Right renal pelvis (tissue), 4 donors: ENCODE measurements at places on chromosomes 4 and X. TPM values are rescaled to one million over a fixed set of nuclear protein-coding genes. Genes with fewer than 3 reads are reported as not detected.

- no peak for DNase-seq
Measured at GRCh38 chr4:125780164-125780563, 465.4 kb downstream of the FAT4 start.

GRCh38 chr4:13527981-13528820 is 16.1 kb downstream of the NKX3-2 start:
- no peak for DNase-seq

DNA sequence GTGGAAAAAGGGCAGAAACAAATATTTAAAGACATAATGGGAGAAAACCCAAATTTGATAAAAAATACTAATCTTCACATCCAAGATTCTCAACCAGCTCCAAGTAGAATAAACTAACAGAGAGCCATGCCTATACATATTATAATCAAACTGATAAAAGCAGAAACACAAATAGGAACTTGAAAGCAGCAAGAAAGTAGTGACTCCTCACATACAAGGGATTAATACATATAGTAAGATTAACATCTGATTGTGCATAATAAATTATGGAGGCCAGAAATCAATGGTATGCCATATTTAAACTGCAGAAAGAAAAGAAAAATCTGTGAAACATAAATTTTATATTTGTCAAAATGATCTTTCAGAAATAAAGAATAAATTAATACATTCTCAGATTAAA is 454.3 kb upstream of the PCDH10 start:
- no peak for DNase-seq

Gene RIPPLY1
- 3.1 TPM for polyA plus RNA-seq

DNA sequence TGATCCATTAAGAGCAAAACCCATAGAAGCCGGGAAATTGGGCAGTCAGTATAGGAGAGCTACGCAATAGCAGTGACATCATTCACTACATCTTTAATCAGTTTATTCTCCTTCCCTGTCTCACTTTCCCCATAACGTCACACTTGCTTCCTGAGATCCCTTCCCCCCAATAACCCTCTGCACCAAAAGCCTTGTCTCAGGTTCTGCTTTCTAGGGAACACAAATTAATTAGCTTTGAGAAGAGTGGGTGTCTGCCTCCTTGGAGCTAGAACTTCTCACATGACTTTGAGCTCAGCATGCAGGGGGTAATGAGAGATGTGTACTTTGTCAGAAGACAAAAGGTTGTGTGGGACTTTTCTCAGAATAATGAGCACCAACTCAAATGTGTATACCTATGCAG is 128.3 kb upstream of the MAOA start:
- DNase-seq, result no peak

DNA sequence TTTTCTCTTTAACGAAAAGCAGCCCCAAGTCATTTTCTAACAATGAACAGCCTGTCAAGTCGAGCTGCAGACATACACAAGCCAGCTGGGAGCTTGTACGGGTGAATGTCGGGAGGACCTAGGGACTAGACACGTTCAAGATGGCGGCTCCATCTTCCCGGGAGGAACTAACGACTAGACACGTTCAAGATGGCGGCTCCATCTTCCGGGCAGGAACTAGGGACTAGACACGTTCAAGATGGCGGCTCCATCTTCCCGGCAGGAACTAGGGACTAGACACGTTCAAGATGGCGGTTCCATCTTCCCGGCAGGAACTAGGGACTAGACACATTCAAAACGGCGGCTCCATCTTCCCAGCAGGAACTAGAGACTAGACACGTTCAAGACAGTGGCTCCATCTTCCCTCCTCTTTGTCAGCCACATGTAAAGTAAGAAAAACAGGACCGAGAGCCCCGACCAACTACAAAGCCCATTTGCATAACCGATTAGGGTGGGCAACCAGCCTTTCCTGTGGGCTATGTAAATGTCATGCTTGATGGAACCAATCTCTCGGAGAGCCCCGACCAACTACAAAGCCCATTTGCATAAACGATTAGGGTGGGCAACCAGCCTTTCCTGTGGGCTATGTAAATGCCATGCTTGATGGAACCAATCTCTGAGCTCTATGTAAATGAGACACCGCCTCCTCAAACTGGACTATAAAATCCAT is 175.5 kb downstream of the DHRSX start:
- DNase-seq, result peak; percentile 29

Gene CENPU
- 41.8 TPM for polyA plus RNA-seq

Gene ABCG2
- polyA plus RNA-seq, result 8.4 TPM

GRCh38 chrX:15646543-15646942 is 18.1 kb downstream of the CLTRN start:
- no peak for DNase-seq

- no peak for DNase-seq
Measured at GRCh38 chrX:38233891-38234667, 13.4 kb upstream of the SRPX start.

- DNase-seq, result no peak
Measured at GRCh38 chrX:51334276-51334675, 1.7 kb downstream of the NUDT10 start.

DNA sequence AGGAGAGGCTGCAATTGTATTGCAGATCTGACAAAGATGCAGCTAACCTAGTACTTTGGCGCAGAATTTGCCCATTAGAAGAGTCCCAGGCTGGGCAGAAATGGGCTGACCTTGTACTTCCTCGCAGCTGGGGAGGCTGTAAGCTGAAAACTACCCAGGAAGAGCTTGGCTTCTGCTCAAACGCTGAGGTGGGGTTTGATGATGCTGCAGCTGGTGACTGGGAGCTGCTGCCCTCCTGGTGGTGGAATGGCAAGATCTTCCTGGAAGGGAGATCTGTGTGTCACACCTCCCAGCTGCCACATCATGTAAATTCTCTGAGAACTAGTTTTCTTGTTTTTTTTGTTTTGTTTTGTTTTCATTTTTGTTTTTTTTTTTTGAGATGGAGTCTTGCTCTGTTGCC is 17.4 kb downstream of the CCNG2 start:
- no peak for DNase-seq

- peak; percentile 28 for DNase-seq
Measured at GRCh38 chrX:115058276-115058675, 40.9 kb upstream of the IL13RA2 start.

DNA sequence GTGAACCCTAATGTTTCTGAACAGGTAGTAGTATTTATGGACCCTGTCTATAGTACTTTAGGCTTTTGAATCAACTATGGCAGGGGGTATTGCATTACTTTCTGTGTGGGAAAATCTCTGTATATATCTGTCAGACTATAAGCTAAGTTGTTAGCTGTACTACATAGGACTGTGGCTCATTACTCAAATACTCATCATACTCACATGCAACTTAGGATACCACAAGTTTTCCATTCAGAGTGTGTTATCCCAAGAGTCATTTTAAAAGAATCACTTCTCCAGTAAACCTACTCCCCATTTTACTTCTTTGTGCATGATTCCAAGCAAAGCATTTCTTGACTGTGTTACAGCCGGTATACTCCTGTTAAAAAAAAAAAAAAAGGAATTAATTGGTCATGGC is 95.6 kb downstream of the PHOX2B start:
- no peak for DNase-seq

Gene ARR3
- polyA plus RNA-seq, result 0.54 TPM

DNA sequence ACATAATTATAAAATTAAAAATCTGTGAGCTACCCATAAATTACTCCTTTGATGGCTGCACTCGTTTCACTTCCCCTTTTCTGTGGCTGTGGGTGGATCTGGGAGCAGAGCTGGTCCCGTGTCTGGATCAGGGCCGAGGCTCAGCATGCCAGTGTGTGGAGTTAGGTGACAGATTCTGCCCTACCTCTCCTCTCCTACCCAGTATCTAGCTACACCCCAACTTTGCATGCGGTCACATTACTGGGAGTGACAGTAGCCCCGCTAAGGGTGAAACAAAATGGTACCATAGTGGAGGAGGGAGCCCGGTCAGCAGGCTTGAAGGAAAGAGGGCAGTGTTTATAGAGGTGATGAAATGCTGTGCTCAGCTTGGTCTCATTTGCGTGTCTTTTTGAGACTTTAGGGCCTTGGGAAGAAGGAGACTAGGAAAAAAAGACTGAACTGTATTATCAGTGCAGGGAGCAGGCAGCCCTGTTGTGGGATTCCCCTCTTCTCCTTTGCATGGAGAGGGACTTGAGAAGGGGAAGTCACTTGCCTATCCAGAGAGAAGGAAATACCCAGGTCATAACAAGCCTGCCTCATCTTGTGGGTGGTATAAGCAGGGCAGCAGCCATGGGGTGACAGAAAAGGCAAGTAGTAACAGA is 48.4 kb downstream of the ARHGAP10 start:
- no peak for DNase-seq

DNA sequence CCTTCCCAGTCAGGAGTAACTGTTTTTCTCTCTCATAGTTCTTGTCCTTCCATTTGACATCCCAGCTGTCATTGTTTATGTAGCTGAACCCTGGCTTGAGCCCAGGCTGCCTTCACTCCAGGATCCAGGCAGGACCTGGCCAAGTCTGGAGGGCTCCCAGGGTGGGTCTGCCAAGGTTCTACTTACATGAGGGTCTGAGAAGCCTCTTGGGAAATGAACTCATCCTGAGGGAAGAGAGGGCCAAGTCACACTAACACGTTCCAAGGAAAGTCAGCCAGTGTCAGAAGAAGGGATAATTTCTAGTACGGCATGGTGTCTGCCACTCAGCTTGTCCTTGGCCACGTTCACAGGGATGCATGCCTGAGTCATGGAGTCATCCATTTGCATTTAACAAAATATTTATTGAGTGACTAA is 54.8 kb upstream of the SRD5A3 start:
- DNase-seq, result no peak

DNA sequence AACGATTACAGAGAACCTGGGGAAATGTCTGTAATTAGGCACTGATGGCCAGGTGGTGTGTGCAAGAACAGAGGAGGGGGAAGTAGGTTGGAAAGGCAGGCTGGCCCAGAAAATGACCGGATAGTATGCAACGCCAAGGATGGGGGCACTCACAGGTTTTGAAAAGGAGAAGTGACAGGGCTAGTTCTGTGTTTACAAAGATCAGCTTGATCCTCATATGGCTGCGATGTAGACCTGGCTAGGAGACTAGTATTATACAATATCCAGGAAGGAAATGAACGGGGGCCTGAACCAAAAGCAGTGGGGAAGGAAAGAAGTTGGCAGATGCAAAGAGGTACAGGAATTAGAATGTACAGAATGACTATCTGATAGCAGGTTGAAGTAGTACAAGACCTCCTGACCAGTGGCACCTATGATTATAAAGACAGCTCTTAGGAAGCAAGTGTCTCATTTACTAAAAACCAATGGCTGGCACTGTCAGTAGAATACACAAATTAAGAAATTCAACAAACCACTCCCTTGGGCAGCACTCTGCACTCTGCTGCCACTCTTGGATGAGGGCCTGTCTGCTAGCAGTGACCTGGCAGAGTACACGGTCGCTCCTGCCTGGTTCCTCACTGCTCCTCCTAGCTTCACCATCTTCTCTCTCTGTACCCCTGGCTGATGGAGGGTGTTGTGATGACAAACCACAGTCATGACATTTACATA is 14.1 kb downstream of the MFAP3L start:
- DNase-seq, result no peak

Gene PWWP3B
- polyA plus RNA-seq, result 3.1 TPM

Gene USP17L27
- polyA plus RNA-seq, result not detected

DNA sequence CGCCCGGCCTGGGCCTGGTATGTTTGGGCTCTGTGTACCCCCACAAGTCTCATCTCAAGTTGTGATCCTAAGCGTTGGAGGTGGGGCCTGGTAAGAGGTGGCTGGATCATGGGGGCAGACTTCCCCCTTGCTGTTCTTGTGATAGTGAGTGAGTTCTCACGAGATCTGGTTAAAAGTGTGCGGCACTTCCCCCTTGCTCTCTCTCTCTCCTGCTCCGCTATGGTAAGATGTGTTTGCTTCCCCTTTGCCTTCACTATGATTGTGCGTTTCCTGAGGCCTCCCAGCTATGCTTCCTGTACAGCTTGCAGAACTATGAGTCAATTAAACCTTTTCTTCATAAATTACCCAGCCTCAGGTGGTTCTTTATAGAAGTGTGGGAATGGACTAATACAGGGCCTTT is 53.0 kb downstream of the CHST7 start:
- no peak for DNase-seq

Gene CXCL3
- 0.28 TPM for polyA plus RNA-seq

DNA sequence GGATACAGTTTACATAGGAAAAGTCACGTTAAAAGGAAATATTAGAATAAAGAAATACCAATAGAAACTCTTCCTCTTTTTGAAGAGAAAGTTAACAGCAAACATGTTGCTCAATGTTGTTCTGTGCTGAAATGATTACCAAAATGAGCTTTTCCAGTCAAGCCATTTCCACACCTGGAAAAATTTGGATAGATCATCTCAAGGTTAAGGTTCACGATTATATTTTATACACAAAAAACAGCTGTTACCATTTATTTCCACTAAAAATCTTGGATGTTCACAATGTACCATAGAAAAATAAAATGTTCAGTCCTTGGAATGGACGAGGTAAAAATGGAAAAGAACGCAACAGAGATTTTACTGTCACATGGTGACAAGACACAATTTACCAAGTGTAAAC is 218.7 kb downstream of the SCFD2 start:
- DNase-seq, result no peak

Gene LUZP4
- not detected for polyA plus RNA-seq

GRCh38 chr4:76206222-76206942 is 7.2 kb downstream of the SCARB2 start:
- no peak for DNase-seq

- DNase-seq, result no peak
Measured at GRCh38 chrX:40933706-40934425, 151.4 kb upstream of the USP9X start.

DNA sequence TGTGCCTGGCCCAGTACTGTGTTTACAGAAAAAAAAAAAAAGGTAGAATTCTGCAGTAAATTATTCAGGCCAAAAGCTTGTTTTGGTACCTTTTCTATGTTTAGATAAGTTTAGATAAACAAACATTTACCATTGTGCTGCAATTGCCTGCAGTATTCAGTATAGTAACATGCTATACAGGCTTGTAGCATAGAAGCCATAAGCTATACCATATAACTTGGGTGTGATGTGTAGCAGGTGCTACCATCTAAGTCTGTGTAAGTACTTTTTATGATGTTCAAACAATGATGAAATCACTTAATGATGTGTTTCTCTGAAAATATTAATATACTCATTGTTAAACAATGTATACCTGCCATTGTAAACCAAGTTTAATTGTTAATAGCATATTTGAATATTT is 241.6 kb upstream of the HS3ST1 start:
- no peak for DNase-seq

DNA sequence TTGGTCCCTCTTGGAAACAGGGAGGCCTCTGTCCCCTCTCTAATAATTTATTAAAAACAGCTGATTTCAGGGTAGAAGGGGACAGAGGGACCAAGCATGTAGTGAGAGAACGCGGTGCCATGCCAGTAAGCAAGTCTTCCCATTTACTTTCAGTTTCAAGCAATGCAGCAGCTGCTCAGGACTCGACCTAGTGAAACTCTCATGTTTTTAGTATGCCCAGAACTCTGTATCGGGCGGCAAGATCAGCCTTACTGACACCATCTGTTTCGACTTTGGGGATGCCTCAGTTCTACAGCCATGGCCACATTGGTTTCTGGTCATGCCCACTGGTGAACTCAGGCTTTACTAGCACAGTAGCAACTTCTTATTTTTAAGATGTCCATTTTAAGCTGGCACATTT is 40.6 kb downstream of the ZNF81 start:
- no peak for DNase-seq

Gene TLR6
- 0.67 TPM for polyA plus RNA-seq

Gene ZNF732
- polyA plus RNA-seq, result 2.5 TPM

GRCh38 chr4:95114521-95114920 is 356.8 kb downstream of the BMPR1B start:
- DNase-seq, result no peak
